ENCODE measurements at places on chromosomes 4 and X. TPM values are rescaled to one million over a fixed set of nuclear protein-coding genes. Genes with fewer than 3 reads are reported as not detected.

BST1 gene
- 4.5 TPM for total RNA-seq

DNA sequence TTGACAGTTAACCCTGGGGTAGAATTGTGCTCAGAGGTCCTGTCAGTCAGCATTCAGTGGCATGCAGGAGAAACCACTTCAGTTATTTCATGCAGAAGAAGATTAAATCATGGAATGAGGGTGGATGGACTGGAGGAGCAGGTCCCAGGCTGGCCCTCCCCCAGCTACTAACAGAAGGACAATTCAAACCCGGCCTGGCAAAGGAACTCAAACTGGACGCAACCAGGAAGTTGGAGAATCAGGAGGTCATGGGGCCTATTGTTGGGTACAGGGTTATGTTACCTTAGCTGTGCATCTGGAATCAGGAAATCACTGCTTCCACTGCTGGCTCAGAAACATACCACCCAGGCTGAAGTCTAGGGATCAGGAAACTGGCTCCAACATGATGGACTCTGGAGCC lies 121.4 kb downstream of the GPAT3 start:
- no peak for DNase-seq

- no peak for DNase-seq
These were observed 58.1 kb upstream of the INTU start for GRCh38 chr4:127574643-127575042.

FAM47E gene
- total RNA-seq: 4.1 TPM

WDR44 gene
- total RNA-seq: 38.3 TPM

PRPS2 gene
- total RNA-seq: 48.9 TPM

Data from frontal cortex (tissue), 4 donors.